ENCODE measurements at places on chromosomes 16 and 17. TPM values are rescaled to one million over a fixed set of nuclear protein-coding genes. Genes with fewer than 3 reads are reported as not detected.
A peak's percentile ranks its signal among the peaks of the same experiment; 100 is the strongest.

DNA sequence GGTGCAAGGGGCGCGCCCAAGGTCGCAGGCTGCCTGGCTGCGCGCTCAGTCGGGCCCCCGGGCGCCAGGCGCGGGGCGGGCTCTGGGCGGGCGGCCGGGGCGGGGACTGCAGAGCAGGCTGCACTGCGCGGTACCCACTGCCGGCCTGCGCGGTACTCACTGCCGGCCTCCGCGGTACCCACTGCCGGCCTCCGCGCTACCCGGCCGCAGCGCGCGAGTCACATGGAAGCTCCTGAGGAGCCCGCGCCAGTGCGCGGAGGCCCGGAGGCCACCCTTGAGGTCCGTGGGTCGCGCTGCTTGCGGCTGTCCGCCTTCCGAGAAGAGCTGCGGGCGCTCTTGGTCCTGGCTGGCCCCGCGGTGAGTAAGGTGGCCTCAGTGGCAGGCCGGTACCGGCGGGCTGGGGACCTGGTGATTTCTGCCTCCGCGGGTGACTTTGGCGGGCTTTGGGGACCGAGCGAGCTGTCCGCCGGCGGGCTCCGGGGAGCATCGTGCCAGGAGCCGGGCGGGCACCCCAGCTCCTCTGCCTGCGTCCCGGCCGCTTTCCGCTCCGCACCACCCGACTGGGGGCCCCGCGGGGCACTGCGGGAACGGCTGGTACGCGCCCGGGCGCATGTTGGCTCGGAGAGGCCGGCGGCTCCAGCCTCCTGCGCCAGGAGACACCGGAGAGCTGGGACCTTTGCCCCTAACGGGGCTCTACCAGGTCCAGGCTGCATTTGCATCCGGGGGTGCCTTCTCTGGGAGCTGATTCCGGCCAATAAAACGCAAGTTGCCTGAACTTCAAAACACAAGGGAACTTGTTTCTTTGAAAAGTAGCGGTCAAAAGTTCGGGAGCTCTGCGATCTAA, at the start of gene SLC47A1:
Gene SLC47A1 (plus strand): TSS at position 137 of the 844 bp plus-strand sequence. CDS start 86 bp downstream, at position 223.
- DNase-seq: peak; percentile 58

GRCh38 chr16:51057102-51057793, 93.8 kb downstream of the SALL1 start:
- DNase-seq: no peak

DNA sequence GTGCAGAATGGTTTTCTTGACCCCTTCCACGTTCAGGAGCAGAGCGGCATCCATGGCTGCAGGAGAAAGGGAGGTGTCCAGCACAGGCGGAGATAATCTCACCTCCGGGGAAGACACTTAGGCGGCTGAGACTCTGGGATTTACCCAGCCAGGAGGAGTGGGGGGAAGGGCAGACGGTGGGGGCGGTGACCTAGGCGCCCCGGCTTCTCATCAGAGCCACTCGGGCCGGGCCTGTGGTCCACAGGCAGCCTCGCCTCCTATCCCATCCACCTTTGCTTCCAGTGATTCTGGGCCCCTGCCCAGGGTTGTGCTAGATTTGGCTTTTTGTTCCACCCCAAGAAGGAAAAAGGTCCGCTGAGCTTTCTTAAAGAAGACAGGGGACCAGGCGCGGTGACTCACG, at the start of gene AIPL1:
Gene AIPL1 (minus strand): TSS at position 71 of the 400 bp plus-strand sequence. CDS start 17 bp downstream, at position 54.
- DNase-seq: no peak

GRCh38 chr17:61159221-61159814, 240.3 kb upstream of the TBX2 start:
- no peak for DNase-seq

DNA sequence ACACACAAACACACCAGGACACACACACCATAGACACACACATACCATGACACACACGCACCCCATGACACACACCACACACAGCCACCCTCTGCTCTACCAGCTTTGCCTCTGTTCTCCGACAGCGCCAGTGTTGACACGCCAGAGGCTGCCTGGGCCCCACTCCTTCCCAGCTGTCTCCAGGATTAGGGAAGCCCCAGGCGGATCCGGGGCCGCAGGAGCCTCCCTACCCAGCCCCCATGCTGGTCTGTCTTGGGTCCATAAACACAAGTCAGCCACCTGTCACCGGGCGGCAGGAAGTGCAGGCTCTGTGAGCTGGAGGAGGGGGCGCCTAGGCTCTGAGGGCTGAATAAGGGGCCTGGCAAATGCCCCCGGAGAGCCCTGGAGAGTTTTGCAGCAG, 10.5 kb downstream of the TBC1D16 start:
- peak; percentile 52 for DNase-seq

GRCh38 chr17:13631529-13631928, 29.8 kb upstream of the HS3ST3A1 start:
- no peak for DNase-seq

- DNase-seq: no peak
Measured at GRCh38 chr17:37425268-37425667, 18.6 kb downstream of the TADA2A start.

GRCh38 chr16:47617732-47618131, 156.6 kb downstream of the PHKB start:
- no peak for DNase-seq

DNA sequence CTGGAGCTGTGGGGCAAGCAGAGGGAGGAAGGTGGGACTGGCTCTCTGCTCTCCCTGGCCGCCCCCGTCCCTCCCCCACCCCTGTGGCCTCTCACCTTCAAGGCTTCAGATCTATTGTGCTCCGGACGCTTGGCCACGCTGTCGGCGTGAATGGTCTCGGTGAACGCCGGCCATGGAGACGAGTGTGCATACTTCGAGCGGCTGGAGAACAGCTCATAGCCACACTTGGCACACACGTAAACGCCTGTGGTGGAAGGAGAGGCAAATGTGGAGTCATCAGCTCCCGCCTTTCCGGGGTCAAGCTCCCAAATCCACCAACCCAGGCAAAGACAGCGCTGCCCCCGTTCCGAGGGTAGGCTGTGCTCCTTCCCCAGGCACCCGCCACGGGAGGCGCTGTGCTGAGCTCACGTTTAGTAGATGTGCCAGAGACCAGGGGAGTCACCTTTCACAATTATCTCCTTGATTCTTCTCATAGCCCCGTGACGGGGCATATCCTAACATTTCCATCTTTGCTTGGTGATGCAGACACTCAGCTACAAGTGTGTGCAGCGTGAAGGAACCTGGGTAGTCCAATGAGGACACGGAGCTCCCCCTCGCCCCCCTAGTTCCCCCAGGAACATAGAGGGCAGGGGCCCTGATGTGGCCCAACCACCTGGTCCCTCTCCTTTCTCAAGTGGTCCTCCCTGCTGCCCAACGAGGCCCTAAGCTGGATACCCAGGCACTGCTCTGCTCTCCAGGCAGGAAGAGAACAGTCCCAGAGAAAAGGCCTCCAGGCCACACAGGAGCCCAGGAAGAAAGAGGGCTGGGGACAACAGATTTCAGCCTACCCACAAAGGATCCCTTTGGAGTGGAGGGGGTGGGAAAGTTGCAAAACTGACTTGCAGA, 1.6 kb downstream of the MSRB1 start:
- DNase-seq: no peak

GRCh38 chr16:88505405-88506082, 52.5 kb downstream of the ZFPM1 start:
- peak; percentile 93 for DNase-seq

Gene KRTAP1-5
- polyA plus RNA-seq: not detected
